ENCODE measurements at places on chromosomes 3 and 15.

DNA sequence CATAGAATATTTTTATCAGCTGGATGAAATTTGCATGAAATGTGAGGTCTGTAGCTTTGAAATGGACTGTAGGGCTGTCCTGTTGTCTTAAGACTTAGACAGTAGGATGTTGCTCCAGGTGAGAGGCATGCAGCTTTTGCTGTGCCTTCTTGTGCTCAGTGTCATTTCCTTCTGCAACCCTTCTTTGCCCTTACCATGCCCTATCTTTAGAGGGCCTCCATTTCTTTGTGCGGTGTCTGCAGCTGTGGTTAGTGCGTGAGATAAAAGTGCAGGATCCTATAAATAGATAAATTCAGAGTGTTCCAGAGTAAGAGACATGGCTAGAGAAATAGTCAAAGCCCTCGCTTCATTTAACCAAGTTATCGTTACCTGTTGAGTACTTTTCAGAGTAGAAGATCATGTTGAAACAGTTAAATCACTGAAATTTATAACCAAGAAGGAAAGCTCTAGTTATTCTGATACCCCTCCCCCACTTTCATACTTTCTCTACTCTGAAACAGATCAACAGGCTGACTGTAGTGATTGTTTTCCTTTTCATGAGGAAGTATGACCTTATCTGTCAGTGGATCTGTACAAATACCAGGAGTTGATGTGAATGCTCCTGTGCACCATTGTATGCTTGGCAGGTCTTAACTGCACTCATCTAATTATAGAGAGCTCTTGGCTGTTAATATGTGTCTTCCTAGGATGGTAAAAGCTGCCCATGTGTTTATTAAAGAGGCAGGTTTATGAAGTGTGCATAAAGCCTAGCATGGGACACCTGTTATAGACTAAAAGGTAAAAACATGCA, 18.2 kb downstream of the EIF3J start:
- no peak for DNase-seq

DNA sequence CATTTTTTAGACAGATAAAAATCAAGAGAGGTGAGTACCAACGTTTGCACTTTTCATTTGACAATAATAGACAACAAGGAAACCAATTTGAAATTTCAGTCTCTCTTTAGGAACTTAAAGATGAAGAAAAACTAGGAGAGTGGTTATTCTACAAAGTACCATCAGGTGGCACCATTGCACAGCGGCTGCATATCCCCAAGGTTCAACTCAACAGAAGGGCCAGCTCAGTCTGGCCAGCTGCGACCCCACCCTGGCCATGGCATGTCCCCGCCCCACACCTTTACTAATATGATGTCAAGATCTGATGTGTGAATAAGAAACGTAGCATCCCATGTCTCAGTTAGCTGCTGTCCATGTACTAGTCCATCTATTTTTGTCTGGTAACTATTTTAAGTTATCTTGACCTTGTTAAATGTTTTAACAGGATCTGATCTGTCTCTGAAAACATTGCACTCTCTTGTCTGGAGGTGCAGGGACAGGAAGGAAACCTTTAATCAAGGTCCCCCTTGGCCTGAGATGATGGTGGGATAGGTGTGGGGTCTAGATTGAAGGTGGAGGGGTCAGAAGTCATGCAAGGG, 35.5 kb upstream of the CGNL1 start:
- no peak for DNase-seq

DNA sequence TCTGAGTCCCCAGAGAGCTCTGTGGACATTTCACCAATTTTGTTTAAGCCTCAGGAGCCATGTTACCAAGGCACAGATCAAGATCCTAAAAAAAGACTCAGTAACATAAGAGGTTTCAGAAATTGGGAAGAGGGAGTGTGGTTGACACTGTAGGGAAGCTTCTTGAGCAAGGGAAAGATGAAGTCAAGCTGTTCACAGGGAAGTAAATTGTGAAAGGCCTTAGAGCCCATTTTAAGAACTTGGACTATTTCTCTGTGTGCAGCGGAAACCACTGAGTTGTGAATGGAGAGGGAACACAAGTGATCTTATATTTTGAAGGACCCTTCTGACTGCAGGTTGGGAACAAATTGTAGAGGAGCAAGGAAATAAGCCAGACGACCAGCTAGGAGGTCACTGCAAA, 18.7 kb downstream of the BCL2A1 start:
- no peak for DNase-seq

DNA sequence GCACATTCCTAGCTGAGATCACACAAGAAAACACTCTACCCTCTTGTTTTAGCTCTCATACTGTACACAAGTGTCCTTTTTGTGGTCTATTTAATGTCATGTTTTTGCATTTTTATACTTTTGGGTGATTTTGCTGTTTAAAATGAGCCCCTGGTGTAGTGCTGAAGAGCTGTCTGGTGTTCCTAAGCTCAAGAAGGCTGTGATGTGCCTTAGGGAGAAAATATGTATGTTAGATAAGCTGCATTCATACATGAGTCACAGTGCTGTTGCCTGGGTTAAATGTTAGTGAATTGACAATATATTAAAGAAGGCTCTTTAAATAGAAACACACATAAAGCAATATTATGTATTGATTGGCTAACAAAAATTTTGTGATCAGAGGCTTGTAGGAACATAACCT, 387.4 kb upstream of the C2CD4B start:
- DNase-seq, result no peak

DNA sequence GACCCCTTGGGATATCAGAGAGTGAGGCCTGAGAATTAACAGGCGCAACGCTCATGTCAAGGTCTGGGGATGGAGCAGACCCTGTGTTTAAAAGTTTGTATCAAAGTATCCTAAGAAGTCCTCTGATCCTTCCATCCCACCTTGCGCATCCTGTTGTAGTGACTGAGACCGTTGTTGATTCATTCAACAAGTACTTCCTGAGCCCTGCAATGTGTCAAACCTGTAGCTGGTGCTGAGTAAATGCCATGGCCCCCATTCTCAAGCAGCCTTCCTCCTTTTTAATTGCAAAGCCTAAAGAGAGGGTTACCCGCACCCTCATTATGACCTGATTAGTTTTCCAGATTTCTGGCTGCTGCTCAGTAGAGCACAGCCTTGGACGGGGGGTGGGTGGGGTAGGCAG, 46.4 kb downstream of the RPLP1 start:
- no peak for DNase-seq

- DNase-seq, result no peak
These were observed 88.9 kb upstream of the SNTN start for GRCh38 chr3:63563572-63563971.

- DNase-seq, result no peak
These were observed 875.4 kb downstream of the ROBO2 start for GRCh38 chr3:77915336-77915735.

- DNase-seq, result no peak
These were observed 9.4 kb upstream of the RBMS3 start for GRCh38 chr3:29271475-29271874.

- DNase-seq, result no peak
These were observed 227.6 kb upstream of the POU1F1 start for GRCh38 chr3:87503900-87504498.

GRCh38 chr3:115228266-115228665, 81.2 kb upstream of the ZBTB20 start:
- no peak for DNase-seq

DNA sequence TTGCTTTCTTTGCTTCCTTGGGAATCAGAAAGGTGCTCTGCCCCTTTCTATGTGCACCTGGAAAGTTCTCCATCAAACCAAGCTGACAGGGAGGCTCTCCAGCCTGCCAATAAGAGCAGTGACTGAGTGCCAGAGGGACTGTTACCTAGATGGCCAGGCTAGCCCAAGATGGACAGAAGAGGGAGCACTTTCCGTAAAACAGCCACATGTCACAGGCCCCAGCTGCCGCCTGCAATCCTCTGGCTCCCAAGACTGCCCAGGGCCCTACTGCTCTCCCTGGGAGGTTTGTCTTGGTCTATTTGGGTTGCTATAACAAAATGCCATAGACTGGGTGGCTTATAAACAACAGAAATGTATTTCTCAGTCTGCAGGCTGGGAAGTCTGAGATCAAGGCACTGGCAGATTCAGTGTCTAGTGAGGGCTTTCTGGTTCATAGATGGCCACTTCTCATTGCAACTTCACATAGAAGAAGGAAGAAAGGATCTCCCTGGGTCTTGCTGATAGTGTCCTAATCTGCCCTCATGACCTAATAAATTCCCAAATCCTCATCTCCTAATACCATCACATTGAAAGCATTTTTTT, 72.3 kb downstream of the TAMM41 start:
- no peak for DNase-seq

- DNase-seq, result no peak
These were observed 128.3 kb downstream of the PLCL2 start for GRCh38 chr3:17013050-17013449.

DNA sequence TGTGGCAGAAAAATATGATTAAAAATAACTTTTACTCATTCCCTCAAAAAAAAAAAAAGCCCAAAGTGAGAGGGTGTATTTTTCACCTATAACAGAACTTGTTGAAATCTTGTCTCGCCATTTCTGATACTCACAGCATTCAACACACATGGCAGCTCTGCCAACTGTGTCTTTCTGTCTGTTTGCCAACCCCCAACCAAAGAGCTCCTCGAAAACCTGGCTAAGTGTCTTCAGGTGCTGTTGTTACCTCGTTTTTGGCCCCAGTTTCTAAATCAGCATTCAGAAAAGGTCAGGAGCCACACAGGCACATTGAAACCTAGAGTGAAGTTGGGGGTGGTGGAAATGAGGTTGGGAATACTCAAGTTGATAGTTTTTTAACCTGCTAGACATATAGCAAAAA, 123.5 kb downstream of the TMEM108 start:
- no peak for DNase-seq

- no peak for DNase-seq
These were observed 2.6 kb downstream of the LIMD1 start for GRCh38 chr3:45597171-45597570.

DNA sequence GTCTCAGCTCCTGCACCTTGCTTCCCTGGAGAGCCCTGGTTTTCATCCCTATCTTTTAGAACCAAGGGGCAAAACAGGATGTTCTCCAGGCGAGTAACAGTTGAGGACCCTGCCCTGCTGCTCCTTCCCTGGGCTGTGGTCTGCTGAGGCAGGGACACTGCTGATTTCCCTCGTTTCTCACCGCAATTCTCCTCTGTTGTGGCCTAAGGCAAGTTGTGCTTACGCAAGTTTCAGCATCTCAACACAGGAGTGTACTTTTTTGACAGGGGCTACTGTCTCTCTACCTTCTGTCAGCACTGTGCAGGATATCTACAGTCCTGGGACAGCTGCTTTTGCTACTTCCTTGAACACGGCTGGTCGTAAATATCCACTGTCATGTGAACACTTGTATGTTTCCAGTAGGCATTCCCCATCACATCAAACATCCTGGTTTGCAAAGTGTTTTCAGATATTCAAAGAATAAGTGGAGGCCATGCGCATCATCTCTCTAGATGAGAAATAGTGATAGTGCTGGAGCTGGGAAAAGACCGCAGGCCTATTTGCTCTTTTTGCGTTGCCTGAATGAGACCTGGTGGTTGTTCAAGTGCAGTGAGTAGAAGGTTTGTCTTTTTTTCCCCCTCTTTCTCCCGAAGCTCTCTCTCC, 110.1 kb upstream of the PLXNA1 start:
- DNase-seq, result no peak

DNA sequence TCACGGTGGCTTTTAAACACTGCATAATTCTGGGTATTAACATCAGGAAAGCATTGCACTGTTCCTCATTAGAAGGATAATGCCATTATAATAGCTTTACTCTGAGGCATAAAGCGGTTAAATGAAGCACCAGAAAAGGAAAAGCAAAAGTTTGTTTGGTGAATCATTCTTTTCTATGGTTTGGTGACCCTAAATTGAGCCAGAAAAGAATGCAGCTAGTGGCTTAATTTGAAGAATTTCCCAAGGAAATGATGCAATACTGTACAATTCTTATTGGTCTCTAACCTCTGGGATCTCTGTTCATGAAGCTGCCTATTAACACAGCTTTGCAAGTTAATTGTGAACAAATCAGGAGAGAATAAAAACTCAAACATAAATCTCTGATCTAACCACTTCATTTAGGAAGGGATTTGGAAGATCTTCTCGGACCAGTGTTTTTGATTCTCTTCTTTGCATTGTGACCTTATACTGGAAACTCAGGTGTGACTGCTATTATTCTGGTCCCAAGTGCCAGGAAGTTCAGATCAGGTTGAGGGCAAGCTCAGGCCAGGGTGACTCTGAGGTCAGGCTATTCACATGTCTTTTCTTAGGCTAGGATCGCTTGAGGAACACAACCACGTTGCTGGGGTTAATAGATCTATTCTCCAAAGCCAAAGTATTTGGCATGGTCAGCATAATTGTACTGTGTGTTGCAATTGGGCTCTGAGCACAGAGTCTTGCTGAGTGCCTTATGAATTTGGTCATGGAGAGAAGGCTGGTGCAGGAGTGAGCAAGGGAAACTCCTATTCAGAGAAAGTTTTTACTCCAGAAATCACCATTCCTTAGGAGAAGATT, 11.3 kb upstream of the DLG1 start:
- no peak for DNase-seq

DNA sequence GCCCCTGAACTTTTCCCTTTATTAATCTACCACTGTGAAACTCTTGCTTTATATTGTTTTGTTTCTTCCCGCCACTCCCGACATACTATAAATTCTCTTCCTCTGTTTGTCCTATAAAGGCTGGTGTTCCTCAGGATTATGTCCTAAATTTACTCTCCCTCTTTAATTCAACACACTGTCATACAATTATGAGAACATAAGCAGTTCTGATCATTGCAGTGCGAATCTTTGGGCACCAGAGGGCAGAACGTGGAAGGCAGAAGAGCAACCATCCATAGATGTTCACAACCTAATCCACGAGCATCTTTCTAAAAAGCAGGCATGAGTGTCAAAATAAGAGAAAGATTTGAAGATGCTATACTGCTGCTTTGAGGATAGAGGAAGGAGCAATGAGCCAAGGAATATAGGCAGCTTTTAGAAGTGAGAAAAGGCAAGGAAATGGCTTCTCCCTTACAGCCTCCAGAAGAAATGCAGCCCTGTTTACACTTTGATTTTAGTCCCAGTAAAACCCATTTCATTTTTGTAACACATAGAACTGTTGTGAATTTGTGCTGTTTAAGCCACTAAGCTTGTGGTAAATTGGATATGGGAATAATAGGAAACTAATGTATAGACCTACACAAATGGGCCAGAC, 179.4 kb downstream of the GBE1 start:
- peak; percentile 2 for DNase-seq

- no peak for DNase-seq
These were observed 58.1 kb upstream of the AGBL1 start for GRCh38 chr15:86021281-86022264.

- no peak for DNase-seq
These were observed 30.9 kb upstream of the MANF start for GRCh38 chr3:51354172-51354571.

DNA sequence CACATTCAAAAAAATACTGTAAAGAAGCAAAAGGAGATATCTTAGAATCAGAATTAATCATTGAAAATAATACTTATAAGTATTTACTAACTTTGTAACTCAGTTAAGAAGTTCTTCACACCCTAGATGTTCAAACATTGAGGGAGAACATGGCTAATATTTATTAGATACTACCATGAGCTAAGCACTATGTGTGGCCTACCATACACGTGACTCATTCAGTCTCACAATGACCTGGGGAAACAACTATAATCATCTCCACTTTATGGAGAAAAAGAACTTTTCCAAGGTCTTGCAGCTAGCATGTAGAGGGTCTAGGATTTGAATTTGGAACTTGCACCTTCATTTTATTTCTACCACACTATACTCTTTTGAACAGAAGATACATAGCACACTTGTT, 361.9 kb upstream of the CFAP20DC start:
- DNase-seq, result no peak

GRCh38 chr15:46315434-46315833, 680.6 kb downstream of the SQOR start:
- DNase-seq, result no peak

- DNase-seq, result peak; percentile 57
These were observed 202.0 kb downstream of the AKAP13 start for GRCh38 chr15:85582131-85583079.

Measured in activated CD4-positive, alpha-beta T cell treated with anti-CD3 and anti-CD28 coated beads for 4 hours (primary cell).